Activated T-helper 17 cell treated with anti-CD3 and anti-CD28 coated beads, Interleukin-2, amount 50 U/mL, for 72 hours (primary cell): ENCODE measurements at places on chromosomes 6 and 20. TPM values are rescaled to one million over a fixed set of nuclear protein-coding genes. Genes with fewer than 3 reads are reported as not detected.

DNA sequence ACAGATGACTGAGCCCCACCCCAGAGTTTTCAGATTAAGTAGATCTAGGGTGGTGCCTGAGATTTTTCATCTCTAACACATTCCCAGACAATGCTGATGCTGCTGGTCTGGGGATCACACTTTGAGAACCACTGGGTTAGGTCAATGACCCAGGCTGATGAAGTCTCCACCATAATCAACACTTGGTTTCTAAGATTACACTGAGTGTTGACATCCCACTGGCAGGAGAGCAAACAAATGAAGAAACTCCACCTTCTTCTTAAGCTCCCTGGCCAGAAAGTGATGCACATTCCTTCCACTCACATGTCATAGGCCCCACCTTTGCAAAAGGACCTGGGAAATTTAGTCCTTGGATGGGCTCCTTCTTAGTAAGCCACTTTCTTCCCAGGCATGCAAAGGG lies 53.1 kb downstream of the MAFB start:
- H3K36me3 ChIP-seq = no peaks in the 10 kb centered on the region
- no peak for ATAC-seq
- peaks cover 13% of the 10 kb centered on the region for H3K27me3 ChIP-seq
- H3K4me1 ChIP-seq = no peaks in the 10 kb centered on the region

GRCh38 chr6:4039348-4039747 lies 39.6 kb downstream of the FAM217A start:
- H3K27me3 ChIP-seq = no peaks in the 10 kb centered on the region
- H3K36me3 ChIP-seq = peaks cover 96% of the 10 kb centered on the region
- peaks cover 25% of the 10 kb centered on the region for H3K4me1 ChIP-seq
- H3K4me3 ChIP-seq = no peak overlapping the region
- H3K27ac ChIP-seq = peak overlapping the region; percentile 79

- H3K4me3 ChIP-seq = no peak overlapping the region
- no peak overlapping the region for H3K27ac ChIP-seq
- peaks cover 8% of the 10 kb centered on the region for H3K4me1 ChIP-seq
- no peaks in the 10 kb centered on the region for H3K36me3 ChIP-seq
- no peak for ATAC-seq
- H3K27me3 ChIP-seq = peaks cover 12% of the 10 kb centered on the region
These were observed 90.6 kb upstream of the TOP1 start for GRCh38 chr20:40938020-40938419.

- peaks cover 10% of the 10 kb centered on the region for H3K4me1 ChIP-seq
- ATAC-seq = no peak
- no peaks in the 10 kb centered on the region for H3K27me3 ChIP-seq
- no peaks in the 10 kb centered on the region for H3K36me3 ChIP-seq
These were observed 19.2 kb downstream of the TRAM2 start for GRCh38 chr6:52557389-52558265.

GRCh38 chr6:109460161-109460829 lies 4.7 kb upstream of the MICAL1 start:
- no peak overlapping the region for H3K4me3 ChIP-seq
- no peak for ATAC-seq
- H3K36me3 ChIP-seq = peaks cover 59% of the 10 kb centered on the region
- peaks cover 42% of the 10 kb centered on the region for H3K4me1 ChIP-seq

Gene COL9A1
- not detected for total RNA-seq

Gene HLA-G
- not detected for total RNA-seq

Gene MUC21
- total RNA-seq = not detected
